ENCODE measurements at places on chromosomes 13 and 19.

- peak; percentile 61 for DNase-seq
Observed at GRCh38 chr19:55179606-55180484, at the start of gene SYT5. SYT5 (minus strand) TSS chr19:55180289; CDS start chr19:55179041, 1,248 bp downstream.

GRCh38 chr19:49335784-49336481, 727 bp downstream of the CD37 start:
- DNase-seq: no peak

- DNase-seq: peak; percentile 79
Observed at GRCh38 chr13:93244918-93245280, 18.3 kb downstream of the GPC6 start.

- no peak for DNase-seq
Observed at GRCh38 chr19:14113762-14114414, 3.7 kb downstream of the PRKACA start.

GRCh38 chr13:25882466-25883357, 169.1 kb downstream of the SHISA2 start:
- DNase-seq: no peak

- peak; percentile 36 for DNase-seq
Observed at GRCh38 chr13:30308548-30308947, 1.2 kb upstream of the KATNAL1 start.

GRCh38 chr19:51572908-51573307, 1.8 kb downstream of the ZNF175 start:
- DNase-seq: peak; percentile 22

- DNase-seq: no peak
Observed at GRCh38 chr19:2062389-2062729, 11.3 kb upstream of the MKNK2 start.

GRCh38 chr13:41563341-41563983, 106.1 kb downstream of the RGCC start:
- DNase-seq: peak; percentile 43

- DNase-seq: peak; percentile 52
Observed at GRCh38 chr19:33374236-33374714, 766 bp downstream of the CEBPG start.

DNA sequence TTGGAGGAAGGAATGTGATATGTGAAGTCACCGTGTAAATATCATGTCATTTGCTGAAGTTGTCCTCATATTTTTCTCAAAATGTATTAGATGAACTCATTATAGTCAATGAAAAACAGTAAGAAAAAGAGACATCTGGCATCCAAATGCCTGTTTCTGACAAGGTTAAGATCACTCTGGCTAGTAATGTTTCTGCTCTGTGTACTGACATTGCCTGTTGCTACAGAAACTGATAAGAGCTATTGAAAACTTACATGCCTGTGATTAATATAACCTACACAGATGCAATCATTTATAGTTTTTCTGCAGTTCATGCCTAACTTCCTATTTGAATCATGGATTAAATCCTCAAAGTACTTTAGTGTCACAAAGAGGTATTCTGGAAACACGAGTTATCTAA, 249.8 kb downstream of the NBEA start:
- no peak for DNase-seq

GRCh38 chr19:40724855-40725254, 7.9 kb downstream of the ITPKC start:
- DNase-seq: no peak

DNA sequence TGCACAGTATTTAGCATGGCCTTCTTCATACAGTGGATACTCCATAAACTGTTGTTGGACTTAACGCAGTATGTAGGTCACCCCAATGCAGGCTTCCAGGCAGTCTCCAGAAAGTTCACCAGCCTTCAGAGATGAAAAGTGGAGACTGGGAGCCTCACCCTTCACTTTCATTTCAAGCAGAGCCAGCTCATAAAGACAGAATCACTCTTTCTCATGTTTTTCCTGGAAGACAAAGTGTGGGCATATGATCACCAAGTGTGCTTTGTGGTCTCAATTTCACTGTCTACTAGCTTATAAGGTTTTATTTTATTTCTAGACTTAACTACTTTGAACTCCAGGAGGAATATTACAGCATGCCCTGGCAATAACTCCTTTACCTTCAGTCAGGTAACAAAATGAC, 26.3 kb upstream of the TNFSF11 start:
- DNase-seq: no peak

DNA sequence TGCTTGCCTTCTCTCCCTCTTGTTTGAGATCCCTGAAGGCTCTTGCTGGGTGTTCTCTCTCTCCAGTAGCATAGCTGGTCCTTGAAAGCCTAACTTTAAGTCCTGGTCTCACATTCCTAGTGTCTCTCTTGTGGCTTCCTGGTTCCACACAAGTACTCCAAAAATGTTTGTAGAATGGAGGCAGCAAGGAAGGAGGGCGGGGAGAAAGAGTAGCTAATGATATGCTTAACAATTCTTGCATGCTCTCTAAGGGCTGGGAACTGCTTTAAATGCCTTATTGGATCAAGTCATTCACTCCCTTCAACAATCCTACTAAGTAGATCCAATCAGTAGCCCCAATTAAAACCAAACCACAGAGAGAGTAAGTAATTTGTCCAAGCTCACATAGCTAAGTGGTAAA, 357.3 kb downstream of the KLF5 start:
- no peak for DNase-seq

- no peak for DNase-seq
Observed at GRCh38 chr13:110662091-110662490, 43.8 kb downstream of the CARS2 start.

GRCh38 chr13:100275746-100276145, 186.9 kb downstream of the PCCA start:
- DNase-seq: peak; percentile 86

- DNase-seq: no peak
Observed at GRCh38 chr13:24625870-24626849, 54.0 kb upstream of the ATP12A start.

DNA sequence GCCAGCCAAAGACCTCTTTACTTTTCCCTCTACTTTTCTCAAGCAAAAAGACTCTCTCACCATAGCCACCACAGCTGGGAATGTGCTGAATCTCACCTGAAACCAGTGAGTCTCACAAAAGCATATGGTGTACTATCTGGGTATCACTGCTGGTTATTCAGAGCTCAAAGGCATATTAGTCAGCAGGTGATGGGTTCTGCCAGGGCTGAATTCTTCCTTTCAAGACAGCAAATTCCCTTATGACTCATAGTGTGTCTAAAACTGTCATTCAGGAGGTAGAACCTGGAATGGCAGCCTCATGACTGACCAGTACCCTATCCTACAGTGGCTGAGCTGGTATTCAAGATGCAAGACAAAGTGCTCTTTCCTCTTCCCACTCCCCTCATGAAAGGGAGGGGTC, 2859.1 kb downstream of the PCDH9 start:
- peak; percentile 91 for DNase-seq

- DNase-seq: no peak
Observed at GRCh38 chr19:43682824-43683661, 13.1 kb upstream of the PLAUR start.

GRCh38 chr13:59776924-59777690, 386.6 kb downstream of the DIAPH3 start:
- peak; percentile 84 for DNase-seq

GRCh38 chr13:43335764-43336163, 312.4 kb downstream of the DNAJC15 start:
- DNase-seq: no peak

DNA sequence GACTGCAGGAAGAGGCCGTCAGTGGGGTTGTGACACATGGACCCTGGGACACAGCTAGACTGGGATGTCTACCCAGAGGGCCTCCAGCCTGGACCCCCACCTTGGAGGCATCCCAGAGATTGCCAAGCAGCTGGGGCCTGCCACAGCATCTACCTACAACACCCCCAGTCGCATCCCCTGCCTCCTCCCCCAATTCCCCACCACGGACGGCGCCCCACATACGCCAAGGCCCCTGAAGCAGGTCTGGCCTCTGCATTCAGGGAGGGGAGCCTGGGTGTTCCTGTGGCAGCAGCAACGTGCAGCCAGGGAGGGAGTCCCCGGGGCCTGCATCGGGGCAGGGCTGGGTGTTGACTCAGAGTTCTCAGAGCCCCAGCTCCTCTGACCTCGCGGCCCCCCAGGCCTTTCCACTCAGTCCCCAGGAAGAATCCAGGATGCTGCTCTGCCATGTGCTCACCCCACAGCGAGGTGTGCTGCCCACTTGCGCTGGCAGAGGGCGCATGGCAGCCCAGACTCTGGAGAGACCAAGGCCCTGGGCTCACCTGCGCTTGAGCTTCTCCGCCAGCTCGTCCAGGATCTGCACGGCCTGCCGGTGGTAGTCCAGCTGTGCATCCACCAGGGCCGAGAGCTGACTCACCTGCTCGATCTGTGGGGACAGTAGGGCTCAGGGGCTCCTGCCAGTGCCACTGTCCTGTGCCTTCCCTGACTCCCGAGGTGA, 19.6 kb downstream of the MPND start:
- DNase-seq: no peak

DNA sequence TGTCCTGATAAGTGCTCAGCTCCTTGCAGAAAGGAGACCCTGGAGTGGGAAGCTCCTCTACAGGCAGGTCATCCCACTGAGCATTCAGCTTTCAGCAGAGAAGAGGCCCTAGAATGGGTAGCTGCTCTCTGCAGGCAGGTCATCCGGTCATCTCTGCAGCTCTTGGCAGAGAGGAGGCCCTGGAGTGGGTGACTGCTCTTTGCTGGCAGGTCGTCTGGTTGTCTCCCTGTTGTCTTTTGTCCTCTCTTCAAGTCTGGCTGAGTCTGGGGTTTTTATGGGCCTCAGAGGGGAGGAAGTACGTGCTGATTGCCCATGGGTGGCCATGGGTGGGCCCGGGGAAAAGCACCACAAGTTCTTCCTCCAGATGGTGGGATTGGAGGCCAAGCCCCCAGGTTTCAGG, 250.3 kb upstream of the EDNRB start:
- no peak for DNase-seq

DNA sequence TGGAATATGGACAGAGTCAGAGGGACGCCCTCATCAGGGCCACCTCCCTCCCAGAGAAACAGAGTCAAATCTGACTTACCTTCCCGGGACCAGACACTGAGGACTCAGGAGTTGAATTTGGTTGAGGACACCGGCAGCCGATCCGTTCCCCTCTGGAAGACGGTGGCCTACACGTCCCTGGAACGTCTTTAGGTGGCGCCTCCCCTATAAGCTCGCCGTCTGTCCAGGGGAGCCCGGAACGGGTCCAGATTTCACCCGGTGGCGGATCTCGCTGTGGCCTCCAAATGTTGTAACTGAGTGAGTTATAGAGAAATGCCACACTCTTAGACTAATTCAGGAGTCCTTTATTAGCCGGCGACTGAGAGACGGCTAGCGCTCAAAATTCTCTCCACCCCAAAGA, 9.0 kb downstream of the TNFSF14 start:
- no peak for DNase-seq

GRCh38 chr13:30126903-30127428, 180.4 kb downstream of the KATNAL1 start:
- no peak for DNase-seq

DNA sequence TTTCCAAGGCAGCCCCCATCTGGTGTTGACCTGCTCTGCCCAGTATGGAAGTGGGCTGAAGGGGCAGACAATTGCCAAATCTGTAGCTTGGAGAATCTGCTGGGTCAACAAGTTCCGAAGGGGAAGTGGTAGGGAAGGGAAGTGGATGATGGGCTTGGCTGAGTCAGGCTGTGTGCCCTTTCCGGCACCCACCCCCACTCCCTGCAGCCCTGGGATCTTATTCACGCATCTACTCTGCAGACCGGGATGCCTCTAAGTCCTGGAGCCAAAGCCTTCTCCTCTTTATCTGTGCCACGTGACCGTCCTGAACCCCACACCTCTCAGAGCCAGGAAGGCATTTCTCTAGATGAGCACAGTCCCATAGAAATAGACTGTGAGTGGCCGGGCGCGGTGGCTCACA, 7.5 kb upstream of the C5AR2 start:
- no peak for DNase-seq

DNA sequence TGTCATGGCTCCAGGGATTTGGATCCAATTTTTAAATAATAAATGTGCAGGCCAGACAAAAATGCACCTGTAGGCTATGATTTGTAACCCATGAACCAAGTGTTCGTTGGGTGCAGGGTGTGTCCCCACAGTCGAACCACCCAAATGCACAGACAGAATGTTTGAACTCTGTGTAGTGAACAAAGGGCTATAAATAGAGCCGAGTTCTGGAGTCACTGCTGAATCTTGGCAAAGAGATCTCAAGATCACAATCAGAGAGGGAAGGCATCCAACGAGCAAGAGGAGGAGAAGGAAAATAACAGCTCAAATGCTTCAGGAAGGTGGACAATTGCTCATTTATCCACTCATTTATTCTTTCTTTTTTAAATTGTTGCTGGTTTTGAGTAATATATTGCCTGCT, 547.9 kb downstream of the FGF9 start:
- no peak for DNase-seq

All from epithelial cell of esophagus (primary cell).